Activated T-cell treated with anti-CD3 and anti-CD28 coated beads for 24 hours (primary cell): ENCODE measurements at places on chromosomes 3 and 15.

GRCh38 chr15:58770519-58770856 is 614 bp upstream of the MINDY2 start:
- DNase-seq: no peak

GRCh38 chr3:42110631-42111030 is 19.5 kb downstream of the TRAK1 start:
- DNase-seq: no peak

GRCh38 chr3:182393151-182393550 is 400.2 kb upstream of the ATP11B start:
- DNase-seq: no peak

DNA sequence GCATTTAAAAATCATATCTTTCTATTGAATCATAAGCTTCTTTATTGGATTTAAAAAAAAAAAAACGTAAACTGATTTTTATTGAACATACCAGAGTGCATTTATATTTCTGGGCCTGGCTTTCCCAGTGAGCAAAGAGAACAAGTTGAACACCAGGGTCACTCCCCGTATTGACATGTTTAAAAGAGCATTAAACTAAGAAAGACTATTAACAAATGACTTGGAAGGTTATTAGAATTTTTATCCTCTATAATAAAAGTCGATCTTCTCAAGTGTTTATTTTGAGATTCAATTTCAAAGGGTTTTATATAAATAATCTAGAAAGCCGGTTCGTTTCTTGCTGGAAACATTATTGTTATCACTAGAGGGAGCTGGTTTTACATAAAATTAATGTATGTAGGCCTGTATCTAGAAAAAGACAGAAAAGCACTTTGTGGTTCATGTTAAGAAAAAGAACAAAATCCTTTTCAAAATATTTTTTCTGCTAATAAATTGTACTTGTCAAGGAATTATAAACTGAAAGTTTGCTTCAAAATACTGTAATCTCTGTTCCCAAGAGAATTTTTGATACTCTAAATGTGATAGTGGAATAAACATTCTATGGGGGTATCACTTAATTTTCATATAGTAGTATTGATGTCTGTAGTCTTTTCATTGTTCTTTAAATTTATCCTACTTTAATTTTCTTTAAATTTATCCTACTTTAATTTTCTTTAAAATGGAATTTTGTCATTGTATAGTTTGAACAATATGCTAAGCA is 321.8 kb upstream of the MME start:
- DNase-seq: no peak

GRCh38 chr15:59268852-59269407 is 62.3 kb downstream of the LDHAL6B start:
- no peak for DNase-seq
